Activated CD4-positive, alpha-beta T cell treated with anti-CD3 and anti-CD28 coated beads for 36 hours (primary cell): ENCODE measurements at places on chromosomes 16 and 17.

GRCh38 chr16:30395155-30395991 is at the start of gene ZNF48:
ZNF48 (plus strand) TSS chr16:30395420; CDS start chr16:30395795, 375 bp downstream.
- peak; percentile 67 for DNase-seq

GRCh38 chr17:79497777-79498348 is 113.0 kb downstream of the RBFOX3 start:
- DNase-seq: no peak

- DNase-seq: no peak
Measured at GRCh38 chr17:62739645-62740388, 68.3 kb downstream of the MARCHF10 start.

DNA sequence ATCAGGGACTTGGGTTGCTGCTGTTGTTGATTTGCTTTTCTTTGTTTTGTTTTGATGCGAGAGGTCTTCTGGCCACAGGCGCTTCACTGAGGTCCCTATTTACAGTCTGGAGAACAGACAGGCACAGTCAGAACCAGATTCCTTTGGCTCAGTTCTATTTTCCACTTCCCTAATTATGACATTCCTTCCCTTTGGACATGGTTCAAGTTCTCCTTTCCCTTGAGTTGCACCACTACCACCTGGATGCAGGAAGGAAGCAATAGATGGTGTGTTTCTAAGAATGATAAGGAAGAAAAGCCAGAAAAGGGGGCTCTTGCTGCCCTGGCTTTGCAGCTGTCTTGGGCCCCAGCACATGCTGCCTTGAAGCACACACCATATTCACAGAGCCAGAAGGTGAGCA is 160.6 kb downstream of the MAF start:
- no peak for DNase-seq

DNA sequence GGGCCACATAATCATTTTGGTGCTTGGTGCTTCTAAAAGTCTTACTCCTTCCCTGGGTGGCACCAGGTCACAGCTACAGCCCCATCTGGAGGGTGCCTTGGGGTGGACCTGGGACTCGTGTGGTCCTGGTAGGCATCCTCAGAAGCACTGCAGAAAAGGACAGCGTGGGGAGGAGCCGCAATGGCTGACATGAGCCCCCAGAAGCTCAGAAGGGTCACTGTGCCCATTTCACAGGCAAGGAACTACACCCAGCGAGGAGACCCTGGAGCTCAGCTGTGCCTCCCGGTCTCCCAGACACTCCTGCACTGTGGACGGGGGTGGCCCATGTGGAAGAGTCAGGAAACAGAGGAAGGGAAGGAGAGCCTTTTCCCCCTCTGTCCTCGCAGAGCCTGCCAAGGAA is 26.4 kb downstream of the C17orf100 start:
- no peak for DNase-seq

DNA sequence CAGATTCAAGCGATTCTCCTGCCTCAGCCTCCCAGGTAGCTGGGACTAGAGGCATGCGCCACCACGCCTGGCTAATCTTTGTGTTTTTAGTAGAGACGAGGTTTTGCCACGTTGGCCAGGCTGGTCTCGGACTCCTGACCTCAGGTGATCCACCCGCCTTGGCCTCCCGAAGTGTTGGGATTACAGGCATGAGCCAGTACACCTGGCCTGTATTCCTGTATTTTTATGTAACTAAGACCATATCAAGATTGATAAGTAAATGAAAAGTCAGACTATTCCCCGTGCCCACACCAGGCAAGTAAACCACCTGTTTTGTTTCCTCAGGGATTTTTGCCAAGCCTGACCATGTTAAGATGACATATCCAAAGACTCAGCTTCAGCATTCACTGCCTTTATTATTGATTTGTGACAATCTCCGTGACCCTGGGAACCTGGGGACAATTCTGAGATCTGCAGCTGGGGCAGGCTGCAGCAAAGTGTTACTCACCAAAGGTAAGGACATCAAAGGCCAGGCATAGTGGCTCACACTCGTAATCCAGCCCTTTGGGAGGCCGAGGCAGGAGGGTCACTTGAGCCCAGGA is 5.6 kb downstream of the MRM3 start:
- DNase-seq: no peak
